Fibroblast of the aortic adventitia (primary cell): ENCODE measurements at places on chromosomes 11 and 22. TPM values are rescaled to one million over a fixed set of nuclear protein-coding genes. Genes with fewer than 3 reads are reported as not detected.
A peak's percentile ranks its signal among the peaks of the same experiment; 100 is the strongest.

DNA sequence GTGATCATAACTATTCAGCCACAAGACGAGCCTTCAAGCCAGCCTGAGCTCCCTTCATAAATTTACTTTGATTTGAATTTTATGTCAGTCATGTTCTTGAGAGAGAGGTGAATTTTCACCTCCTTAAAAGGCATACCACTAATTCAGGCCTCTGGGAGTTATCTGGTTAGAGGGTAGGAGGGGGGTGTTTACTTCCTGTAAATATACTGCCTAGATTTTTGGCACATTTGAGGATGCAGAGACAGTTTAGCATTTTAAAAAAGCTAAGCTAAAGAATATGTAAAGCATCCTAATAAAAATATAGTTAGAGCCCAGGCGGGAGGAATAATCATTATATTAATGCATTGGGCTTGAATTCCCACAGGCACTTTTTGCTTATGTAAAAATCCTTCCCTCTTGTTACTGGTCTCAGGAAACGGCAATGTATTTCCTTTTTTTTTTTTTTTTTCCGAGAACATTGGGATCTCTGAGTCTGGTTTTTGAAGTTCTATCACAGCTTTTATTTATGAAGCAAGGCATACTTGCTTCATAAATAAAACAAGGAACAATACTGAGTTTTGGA is 116.5 kb downstream of the CSNK2A3 start:
- DNase-seq, result no peak

SERPING1 gene
- total RNA-seq, result 64.9 and 77.0 TPM in 2 replicates

- no peak for DNase-seq
Measured at GRCh38 chr11:78651136-78651775, 76.6 kb upstream of the NARS2 start.

DNA sequence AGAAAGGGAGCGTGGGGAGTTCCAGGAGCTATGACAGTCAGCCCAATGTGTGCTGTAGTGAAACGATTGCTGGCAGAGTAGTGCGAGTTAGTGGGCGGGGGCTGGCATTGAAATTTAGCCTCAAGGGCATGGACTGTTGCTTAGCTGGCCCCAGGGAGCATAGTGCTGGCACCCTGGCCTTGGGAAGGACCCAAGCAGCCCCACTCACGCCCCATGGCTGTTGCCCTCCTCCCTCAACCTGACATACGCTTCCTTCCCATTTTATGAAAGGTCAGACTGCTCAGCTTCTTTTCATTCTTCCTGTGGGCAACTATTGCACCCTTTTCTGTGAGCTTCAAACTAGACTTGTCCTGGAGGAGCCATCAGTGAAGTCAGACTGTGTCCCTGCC is 52.0 kb upstream of the SUSD2 start:
- no peak for DNase-seq

DNA sequence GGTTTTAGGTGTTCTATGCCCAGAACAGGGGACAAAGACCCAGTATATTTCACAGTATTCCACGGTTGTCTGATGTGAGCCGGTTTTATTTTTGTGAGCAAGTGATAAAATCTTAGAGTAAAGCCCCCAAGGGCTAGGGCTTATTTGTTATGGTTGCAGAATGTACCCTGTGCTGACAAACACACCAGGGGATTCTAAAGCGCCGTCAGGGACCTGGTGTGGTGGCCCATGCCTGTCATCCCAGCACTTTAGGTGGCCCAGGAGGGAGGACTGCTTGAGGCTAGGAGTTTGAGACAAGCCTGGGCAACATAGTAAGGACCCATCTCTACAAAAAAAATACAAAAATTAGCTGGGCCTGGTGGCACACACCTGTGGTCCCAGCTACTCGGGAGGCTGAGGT is 22.8 kb downstream of the MRPL21 start:
- DNase-seq, result no peak

DNA sequence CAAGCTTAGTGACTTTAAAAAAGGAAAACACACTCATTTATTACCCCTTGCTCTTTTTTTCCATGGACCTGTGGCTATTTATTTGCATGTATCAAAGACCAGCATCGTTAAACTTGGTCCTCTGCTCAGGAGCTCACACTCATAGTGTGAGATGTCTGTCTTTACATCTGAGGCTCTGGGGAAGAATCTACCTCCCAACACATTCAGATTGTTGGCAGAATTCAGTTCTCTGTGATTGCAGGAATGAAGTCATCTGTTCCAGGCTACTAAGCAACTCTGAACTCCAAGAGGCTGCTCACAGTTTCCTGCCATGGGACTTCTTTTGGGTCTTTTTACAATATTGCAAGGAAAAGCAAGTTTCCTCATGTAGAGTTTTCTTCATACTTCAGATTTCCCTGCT is 138.8 kb downstream of the LRRC4C start:
- DNase-seq, result no peak

GRCh38 chr22:42292732-42293520 is 22.5 kb upstream of the TCF20 start:
- DNase-seq, result no peak

- no peak for DNase-seq
Measured at GRCh38 chr11:2262301-2263070, 7.9 kb downstream of the ASCL2 start.

DNA sequence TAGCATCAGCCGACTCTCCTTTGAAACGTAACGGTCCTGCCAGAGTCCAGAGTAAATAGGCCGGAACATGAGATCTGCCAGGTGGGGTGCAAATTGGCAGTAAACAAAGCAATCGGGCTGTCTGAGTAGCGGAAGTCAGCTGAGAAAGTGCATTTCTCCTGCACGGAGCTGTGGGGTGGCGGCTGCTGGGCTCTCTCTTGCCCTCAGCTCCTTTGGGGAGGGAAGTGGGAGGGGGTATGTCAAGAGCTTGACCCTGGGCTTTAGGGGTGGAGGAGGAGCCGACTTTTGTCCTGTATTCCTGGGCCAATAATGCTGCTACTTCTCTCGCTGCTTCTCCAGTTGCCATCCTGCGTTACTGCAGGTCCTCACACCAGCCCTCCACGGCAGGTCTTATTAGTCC is 11.6 kb downstream of the GRIK4 start:
- no peak for DNase-seq

DNA sequence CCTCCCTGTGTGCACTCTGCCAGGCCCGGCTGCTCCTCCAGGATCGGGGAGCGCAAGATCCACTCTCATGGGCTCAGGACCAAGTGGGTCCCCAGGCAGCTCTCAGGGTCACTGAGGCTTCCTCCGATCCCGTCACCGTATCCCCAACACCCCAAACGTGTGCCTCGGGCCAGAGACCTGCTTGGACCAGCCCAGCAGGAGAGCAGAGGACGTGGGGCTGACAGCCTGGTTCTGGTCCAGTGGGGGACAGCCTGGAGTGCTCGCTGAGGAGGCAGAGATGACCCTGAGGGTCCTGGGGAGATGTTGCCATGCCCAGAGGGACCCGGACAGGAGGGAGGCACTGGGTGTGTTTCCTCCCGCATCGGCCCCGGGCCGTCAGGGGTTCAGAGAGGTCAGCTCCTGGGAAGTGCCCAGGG is 1402.6 kb downstream of the BRD1 start:
- DNase-seq, result no peak

DNA sequence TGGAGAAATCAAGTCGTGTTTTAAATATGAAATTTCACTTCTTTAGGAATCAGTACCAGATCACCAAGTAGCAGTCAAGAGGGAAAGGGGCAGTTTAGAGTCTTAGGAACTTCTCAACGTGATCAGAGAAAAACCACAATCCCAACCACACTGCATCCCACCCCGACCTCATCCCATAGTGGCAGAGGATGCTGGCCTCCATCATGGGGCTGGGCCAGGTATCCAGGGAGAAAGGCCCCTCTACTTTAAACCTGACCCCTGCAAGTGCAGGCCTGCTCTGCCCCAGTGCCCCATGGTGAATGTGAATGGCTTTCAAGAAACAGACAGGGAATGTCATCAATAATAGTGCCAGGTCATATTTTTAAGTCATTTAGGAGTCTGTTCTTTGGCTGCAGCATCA is 12.1 kb downstream of the CHST1 start:
- DNase-seq, result no peak

- DNase-seq, result no peak
Measured at GRCh38 chr22:45667486-45667885, 4.1 kb upstream of the ATXN10 start.

DNA sequence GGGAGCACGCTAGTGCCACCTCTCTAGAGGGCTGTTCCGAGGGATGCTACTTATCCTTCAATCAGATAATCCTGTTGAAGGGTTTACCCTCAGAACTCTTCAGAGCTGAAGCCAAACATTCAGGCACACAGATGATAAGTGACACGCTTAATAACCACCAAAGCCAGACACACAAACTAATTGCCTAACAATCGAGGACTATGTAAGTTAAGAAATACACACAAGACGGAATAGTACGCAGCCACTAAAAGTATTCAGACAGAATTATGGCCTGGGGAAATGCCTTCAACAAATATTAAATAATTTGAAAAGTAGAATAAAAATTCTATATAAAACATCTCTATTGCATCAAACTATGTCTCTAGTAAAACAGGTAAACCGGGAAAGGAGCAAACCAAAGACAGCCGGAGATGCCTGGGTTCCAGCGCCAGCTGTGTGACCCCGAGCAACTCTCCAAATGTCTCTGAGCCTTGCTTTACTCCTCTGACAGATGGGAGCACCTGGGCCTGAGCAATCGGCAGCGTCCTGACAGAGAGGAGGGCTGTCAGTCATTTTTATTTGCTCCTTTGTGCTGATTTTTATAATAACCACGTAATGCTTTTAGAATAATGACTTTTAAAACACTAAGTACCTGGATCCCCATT is 11.3 kb downstream of the LRFN4 start:
- no peak for DNase-seq

GRCh38 chr11:123588117-123588863 is 66.1 kb downstream of the SCN3B start:
- DNase-seq, result no peak

DNA sequence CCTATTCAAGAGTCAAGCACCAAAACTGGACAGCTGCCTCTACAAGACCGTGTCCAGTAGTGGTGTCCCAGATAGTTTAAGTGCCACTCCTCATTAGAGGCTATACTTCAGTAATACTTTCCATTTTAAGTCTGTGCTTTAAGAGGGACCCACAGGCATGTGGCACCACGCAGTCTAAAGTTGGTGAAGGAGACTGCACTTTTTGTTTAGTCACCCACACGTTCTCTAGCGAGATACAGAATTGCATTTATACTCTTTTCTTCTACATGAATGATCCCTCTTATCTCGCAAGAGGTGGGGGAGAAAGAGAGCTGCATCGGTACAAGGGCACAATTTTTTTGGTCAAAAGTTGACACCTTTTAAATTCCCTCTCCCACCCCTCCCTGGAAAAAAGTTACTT is 41.5 kb downstream of the DDX6 start:
- DNase-seq, result no peak

DNA sequence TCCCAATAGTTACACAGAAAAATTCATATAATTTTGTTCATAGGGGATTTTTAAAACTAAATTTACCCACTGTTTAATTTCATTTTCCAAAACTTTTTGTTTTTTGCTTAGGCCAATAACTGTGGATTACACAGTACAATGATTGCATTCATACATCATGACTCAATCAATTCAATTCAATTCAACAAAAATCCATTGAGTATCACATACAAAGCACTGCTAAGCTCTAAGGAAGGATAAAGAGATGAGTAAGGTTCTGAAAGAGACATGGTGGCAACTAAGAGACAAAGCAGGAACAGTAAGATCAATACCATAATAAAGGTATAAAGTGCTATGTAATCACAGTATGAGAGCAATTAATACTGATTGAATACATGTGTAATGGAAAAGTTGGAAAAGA is 9.4 kb upstream of the LAYN start:
- DNase-seq, result peak; percentile 29

SIAE gene
- total RNA-seq, result 14.6 and 15.1 TPM in 2 replicates

GRCh38 chr11:124869331-124869730 is 4.1 kb downstream of the ROBO3 start:
- no peak for DNase-seq

- DNase-seq, result no peak
Measured at GRCh38 chr11:74004759-74005615, 3.9 kb downstream of the UCP3 start.

DNA sequence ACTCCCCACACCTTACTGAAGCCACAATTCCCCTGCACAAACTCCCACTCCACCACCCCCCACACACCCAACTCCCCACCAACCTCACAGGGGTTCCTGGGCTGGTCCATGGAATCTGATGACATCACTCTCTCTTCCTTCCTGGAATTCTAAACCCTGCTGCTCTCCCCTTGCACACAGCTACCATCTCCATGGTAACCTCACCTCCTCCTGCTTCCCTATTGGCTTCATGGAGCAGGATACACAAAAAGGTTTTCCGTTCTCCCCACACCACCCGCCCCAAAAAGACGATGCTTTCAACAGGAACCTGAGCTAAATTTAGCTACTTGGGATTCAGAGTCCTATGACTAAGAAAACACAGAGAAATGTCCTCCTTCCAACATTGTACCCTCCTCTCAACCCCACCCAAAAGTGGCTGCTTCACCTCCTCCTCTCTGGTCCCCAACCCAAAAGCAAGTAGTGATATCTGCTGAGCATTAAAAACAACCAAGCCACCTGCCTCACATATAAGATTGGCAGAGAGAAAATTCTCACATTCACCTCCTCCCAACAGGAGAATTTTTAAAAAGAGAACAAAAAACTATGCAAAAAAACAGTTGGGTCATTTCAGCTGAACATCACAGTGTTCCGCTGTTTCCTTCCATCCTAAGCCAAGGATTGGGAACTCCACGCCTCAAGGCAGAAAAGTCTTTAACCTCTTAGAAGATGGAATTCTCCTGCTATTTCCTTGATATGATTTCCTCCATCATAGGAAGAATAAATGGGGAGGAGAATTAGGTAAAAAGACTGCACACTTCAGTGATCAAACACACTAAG is 66.9 kb downstream of the RBFOX2 start:
- DNase-seq, result peak; percentile 88

MRGPRE gene
- total RNA-seq, result not detected in 2 replicates

DNA sequence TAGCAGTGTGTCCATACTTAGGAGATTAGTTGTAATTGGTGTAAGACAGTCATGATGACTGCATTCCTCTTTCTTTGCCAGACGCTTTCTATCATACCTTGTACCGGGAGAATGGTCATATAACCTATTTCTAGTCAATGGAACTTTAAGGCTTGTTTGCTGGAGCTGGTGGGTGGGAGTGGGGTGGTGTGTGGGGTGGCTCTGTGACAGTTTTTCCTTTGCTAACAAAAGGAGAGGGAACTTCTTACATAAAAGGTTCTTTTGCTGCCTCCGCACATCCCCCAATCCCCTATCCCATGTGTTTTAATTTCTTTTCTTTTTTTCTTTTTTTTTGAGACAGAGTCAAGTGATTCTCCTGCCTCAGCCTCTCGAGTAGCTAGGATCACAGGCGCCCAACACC is 9.8 kb upstream of the NUCB2 start:
- no peak for DNase-seq

GRCh38 chr11:132464003-132464342 is 1068.3 kb downstream of the OPCML start:
- DNase-seq, result no peak

- DNase-seq, result no peak
Measured at GRCh38 chr11:15333407-15333806, 218.7 kb downstream of the INSC start.
